Stimulated activated CD8-positive, alpha-beta memory T cell treated with anti-CD3 and anti-CD28 coated beads, Interleukin-7, amount 100 ng/mL, for 1 hour (primary cell): ENCODE measurements at places on chromosomes 2 and 18.

- no peak for DNase-seq
These were observed 67.3 kb upstream of the TEX51 start for GRCh38 chr2:126831234-126832005.

GRCh38 chr18:43012951-43013350 is 102.5 kb downstream of the RIT2 start:
- DNase-seq, result no peak

GRCh38 chr18:8562070-8562469 is 47.2 kb upstream of the RAB12 start:
- DNase-seq, result no peak

- no peak for DNase-seq
These were observed 585.1 kb downstream of the RNF144A start for GRCh38 chr2:7502336-7502735.

GRCh38 chr2:119280680-119281079 is 57.0 kb downstream of the STEAP3 start:
- DNase-seq, result no peak

DNA sequence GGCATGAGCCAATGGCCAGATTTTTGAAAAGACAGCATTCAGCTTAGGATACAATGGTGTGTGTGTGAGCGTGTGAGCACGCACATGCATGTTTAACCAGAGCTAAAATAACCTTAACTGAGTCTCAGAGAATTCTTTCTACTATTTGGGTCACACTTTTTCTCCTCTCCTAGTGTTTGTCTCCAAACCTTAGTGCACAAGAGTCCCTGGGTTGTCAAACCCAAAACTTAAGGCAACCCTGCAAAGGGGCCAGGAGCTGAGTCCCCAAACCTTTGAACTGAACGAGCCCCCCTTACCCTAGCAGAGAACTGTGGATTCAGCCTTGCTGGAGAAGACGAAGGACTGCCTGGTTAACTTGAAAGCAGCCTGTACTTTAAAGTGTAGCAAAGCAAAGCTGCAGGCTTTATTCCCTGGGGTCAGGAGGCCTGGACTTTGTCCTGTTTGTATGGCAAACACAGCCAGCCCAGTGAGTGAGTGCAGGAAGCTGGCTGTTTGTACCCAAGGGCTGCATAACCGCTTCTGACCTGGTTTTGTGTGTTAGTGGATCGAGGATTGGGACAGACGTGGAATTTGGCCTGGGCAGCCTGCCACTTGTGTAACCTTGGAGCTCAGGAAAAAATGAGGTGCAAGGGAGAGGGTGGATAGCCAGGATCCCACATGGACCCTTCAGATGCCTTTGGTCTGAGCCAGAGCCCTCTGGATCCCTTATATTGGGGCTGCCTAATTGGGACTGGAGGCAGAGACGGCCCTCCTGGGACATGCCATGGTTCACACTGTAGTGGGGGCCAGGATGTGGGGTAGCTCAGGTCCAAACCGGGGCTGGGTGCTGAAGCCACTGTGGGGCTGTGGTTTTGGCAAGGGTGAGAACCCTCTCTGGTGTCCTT is 6.4 kb upstream of the PSMD1 start:
- DNase-seq, result no peak

DNA sequence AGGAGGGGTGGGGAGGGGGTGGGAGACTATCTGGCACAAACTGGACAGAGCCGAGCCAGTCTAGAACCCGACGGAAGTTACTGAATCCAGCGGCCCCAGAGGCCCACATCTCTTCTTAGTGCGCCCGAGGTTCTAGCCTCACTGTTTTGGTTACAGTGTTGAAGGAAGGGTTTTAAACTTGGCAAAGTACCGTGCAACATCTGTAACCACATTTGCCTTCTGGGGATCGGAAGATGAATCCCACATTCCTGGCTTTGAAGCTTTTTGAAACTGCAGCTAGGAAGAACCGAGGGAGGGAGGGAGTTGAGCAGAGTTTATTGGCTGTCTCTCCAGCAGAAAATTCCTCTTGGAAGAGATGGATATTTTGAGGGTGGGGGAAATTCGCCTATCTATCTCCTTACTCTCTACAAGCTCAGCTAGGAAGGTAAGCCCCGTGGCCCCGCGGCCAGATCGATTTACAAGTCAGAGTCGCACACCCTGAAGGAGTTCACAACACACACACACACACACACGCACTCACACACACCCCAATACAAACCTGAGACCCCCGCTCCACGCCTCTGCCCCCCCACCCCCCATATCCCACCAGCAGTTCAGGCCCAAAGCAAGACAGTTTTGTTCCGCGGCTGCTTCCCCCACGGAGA is 1.0 kb downstream of the ACVR1 start:
- no peak for DNase-seq

GRCh38 chr2:49982871-49983270 is 828.6 kb upstream of the FSHR start:
- no peak for DNase-seq

DNA sequence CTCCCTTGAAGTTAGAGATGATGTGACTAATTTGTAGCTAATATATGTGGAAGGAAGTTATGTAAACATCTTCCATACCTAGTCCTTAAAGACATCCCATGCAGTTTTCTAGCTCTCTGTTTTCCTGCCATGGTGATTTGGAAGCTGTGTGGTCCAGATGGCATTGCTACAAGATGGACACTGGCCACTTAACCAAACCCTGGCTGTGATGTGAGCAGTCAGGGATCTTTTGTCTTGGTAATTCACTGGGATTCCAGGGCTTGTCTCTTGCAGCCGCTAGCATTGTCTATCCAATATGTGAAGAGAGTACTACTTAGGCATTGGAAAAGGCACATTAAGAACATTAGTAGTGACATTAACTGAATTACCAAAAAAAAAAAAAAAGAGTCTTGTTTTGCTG is 139.9 kb upstream of the DOCK10 start:
- no peak for DNase-seq

DNA sequence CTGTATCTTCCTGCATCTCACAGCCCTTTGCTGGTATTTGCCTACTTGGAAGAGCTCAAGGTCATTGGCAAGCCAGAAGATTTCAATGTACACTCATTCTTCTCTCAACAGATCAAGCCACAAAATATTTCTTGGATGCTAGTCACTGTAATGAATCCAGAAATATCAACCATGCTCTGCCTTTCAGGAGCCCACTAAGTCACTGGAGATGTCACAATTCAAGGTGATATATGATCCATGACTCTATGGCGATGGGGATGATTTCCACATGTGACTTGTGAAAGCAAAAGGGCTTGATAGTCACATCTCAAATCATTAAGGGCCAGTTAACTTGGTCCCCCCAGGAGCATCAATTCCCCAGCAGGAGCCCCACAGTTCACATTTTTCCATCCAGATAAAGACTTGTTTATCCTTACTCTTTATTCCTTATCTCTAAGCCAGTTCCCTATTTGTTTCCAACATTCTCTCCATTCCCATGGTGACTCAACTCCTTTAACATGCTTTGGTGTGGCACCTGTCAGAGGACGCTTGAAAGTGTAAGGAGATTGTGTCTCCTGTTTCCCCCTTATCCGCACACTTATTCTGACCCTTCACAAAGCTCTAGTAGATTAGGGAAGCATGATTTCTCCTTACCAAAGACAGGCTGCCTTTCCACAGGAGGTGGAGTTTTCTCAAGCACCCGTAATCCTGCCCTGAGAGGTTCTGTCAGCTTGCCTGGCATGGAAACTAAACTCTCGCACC is 15.8 kb downstream of the PKDCC start:
- no peak for DNase-seq

DNA sequence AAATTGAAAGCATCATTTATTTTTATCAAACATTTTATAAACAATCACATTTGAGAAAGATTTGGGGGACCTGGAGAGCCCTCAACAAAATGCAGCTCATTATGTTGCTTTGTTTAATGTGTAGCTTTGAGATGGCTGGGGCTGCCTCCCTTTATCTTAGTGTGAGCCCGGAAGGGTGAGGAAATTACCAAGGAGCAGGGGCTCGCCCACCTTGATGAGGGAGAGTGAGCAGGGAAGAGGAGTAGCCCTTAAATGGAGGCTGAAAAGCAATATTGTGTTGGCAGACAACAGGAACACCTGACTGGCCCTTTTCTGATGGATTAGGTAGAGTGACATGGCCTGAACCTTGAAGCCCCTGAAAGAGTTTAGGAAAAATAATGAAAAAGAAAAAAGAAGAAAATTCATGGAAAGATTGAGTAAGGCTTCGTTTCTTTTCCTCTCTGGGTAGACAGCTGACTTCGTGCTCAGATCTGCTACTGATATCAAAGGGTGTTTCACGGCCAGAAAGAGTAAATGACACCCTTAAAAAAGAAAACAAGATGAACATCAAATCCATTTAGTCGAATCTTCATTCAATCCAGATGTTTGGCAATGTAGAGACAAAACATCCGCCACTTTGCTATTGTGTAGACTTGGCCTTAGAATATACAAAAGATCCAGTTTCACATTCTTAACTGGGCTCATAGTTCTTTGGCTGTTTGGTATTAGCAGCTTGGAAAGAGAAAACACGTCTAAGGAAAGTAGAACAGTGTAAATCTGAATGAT is 206.5 kb upstream of the TCF4 start:
- DNase-seq, result no peak

DNA sequence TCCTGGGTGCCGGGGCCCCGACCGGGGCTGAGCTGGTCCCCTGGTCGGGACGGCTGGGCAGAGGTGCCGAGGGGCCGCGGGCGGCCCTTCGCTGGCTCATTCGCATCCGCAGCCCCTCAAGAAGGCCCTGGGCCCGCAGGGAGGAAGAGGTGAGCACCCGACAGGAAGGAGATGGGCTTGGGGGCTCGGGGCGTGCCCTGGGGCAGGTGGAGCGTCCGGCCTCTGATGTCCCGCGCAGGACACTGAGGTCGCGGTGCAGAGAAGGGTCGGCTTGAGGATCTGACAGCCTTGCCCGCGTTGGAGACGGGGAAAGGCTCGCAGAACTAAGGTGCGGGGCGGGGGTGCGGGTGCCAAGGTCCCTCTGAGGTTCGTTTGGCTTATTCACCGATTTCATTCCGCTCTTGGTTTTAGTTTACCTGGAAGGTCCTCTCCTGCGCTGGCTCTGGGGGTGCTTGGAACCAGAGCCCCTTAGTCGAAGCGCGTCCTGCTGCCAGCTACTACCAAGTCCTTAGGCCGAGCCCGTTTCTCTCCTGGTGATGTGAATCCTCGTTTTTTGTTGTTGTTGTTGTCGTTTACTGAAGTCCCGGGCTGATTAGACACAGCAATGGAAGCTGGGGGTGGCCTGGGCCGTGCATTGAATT is 18.9 kb upstream of the CD8A start:
- no peak for DNase-seq

GRCh38 chr2:37869771-37870170 is 55.3 kb upstream of the RMDN2 start:
- DNase-seq, result no peak

DNA sequence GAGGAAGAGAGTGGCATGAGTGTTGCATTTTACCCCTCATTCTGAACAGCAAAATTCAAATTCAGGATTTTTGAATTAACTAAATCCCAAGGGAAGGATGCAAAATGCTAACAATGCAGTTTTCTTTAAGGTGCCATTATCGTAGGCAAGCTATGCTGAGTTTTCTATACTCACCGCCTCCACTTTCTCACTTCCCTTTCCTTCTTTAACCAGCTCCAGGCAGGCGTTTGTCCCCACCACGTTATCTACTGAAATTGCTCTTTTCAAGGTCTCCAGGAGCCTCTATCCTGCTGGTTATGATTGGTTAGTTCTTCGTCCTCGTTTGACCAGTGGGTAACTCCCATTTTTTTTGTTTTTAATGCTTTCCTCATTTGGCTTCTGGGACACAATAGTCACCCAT is 1.8 kb upstream of the CPO start:
- no peak for DNase-seq

DNA sequence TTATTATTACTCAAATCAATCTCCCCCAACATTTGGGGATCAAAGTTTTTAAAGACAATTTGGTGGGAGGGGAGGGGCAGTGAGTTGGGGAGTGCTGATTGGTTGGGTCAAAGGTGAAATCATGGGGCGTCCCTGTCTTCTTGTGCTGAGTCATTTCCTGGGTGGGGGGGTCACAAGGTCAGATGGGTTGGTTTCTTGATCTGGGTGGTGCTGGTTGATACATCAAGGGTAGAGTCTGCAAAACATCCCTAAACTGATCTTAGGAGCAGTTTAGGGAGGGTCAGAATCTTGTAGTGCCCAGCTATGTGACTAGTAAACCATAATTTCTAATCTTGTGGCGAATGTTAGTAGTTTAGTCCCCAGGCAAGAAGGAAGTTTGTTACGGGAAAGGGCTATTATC is 67.4 kb downstream of the MOGAT1 start:
- no peak for DNase-seq

DNA sequence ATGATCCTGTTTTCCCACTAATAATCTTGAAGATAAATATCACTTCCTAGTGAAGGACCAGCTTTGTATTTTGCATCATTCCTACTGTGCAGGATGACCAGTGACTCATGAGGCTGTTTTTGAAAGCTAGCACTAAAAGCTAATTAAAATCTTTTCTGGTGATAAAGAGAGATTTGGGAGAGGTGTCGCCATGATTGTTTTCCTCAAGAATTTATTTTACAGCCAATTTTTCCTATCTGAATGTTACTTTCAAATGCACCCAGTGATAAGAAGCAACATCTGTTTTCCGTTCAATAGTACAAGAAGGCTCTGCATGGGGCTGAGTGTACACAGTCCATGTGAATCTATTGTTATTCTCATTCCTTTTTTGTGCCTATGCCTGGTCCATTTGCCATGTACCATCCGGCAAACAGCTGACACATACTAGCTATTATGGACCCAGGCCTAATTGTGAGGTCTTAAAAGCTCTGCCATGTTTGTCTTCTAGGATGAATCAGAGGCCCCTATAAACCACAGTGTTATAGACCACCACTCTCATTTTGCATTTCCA is 28.4 kb downstream of the MEIS1 start:
- no peak for DNase-seq

DNA sequence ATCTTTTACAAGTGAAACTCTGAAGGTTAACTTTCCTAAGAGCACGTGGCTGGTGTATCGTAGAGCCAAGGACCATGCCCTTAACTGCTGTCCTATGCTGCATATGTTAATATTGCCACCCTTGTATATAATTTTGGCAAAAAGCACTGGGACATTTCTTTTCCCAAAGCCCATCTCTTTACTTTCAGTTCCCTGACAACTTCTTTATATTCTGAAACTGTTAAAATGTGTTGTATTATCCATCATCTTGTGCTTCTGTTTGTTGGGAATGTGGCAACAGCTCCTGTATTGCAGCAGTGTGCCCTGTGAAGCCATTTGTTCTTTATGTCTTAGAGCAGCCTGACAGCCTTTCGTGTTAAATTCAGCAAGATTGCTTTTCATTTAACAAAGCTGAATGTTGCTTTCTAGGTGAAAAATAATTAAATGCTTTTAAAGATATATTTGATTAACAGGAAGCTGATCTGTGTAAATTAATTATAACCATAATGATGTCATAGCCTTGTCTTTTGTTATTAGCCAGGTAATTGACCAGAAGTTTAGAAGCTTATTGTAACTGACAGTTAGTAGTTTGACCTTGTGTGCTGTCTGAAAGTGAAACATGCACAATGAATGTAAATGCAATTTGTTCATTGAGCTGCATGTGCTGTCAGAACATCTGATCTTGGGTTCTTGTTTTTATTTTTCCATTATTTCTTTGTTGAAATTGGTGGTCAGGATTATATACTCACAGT is 9.7 kb downstream of the RHBDD1 start:
- no peak for DNase-seq

GRCh38 chr2:29296585-29296984 is 181.4 kb downstream of the CLIP4 start:
- DNase-seq, result no peak

- DNase-seq, result no peak
These were observed 14.9 kb downstream of the ERFE start for GRCh38 chr2:238173692-238174091.
